ENCODE measurements at places on chromosomes 1 and 21.

DNA sequence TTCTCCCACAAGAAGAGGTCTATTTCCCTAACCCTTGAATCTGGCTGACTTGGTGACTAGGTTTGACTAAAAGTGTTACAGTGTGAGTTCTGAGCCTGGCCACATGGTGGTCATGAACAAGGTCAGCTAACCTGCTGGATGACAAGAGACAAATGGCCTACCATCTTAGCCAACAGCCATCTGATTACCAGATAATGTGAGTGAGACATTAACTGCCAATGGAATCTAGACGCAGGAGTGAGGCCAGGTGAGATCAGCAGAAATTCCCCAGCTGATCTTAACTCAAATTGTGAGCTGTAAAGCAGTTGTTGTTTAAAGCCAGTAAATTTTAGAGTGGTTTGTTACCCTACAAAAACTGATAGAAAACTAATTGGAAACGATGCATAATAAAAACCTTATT, 320.0 kb downstream of the BRINP2 start:
- DNase-seq = no peak

DNA sequence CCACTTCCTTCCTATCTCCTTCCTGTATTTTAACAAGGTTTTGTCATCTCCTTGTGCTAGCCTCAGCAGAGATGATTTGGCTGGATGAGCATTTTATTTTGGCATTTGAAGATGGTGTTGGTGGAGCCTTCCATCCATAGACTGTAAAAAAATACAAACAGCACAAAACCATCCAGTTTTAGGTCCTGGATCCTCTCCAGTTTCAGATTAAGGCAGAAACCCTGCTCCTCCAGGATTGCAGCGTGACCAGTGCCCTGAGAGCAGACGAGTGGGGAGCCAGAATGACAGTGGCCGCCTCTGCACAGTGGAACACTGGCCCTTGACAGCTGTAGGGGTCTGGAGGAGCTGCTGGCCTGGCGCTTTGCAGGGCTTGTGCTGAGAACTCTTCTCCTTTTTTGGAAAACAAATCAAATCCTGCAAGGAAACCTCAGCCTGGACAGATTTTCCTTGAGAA, 72.2 kb upstream of the GADD45A start:
- DNase-seq = no peak

GRCh38 chr1:30700528-30701257, 22.7 kb downstream of the MATN1 start:
- no peak for DNase-seq

DNA sequence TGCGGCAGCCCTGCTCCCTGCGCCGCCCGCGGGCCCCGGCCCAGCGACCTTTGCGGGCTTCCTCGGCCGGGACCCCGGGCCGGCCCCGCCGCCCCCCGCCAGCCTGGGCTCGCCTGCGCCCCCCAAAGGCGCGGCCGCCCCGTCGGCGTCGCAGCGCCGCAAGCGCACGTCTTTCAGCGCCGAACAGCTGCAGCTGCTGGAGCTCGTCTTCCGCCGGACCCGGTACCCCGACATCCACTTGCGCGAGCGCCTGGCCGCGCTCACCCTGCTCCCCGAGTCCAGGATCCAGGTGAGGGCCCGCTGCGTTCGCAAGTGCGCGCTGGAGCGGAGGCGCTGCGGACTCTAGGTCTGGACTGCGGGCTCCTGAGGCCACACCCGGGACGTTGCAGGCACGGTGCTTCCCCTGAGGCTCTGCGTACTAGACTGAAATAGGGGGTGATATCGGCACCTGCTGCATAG, 351 bp downstream of the MIXL1 start:
- DNase-seq = no peak

GRCh38 chr1:8552820-8553397, 235.0 kb downstream of the SLC45A1 start:
- DNase-seq = no peak

DNA sequence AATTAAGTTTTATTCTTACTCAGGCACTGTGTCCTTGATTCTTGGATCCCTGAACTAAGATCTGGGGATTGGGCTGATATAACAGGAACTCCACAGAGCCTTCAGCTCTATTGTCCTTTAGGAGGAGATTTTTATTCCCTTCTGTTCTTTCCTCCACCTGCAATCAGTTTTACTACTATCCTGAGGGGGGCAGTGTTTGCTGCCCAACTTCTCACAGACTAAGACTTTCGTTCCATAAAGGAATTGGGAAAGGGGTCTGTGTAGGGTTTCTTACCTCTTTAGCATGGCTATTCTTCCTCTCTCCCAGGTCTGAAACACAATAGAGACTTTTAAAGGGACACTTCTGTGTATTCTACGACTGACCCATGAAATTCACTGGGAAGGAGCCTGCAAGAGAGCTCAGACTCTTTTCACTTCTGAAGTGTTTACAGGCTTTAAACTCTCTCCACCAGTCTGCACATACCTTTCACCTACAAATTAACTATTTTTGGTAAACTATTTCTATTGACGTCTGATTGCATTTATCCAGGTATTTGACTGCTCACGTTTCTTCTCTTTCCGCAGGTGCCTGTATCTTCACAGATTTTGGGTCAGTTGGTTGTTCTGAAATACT, 103.3 kb upstream of the DEPDC1 start:
- peak; percentile 4 for DNase-seq

DNA sequence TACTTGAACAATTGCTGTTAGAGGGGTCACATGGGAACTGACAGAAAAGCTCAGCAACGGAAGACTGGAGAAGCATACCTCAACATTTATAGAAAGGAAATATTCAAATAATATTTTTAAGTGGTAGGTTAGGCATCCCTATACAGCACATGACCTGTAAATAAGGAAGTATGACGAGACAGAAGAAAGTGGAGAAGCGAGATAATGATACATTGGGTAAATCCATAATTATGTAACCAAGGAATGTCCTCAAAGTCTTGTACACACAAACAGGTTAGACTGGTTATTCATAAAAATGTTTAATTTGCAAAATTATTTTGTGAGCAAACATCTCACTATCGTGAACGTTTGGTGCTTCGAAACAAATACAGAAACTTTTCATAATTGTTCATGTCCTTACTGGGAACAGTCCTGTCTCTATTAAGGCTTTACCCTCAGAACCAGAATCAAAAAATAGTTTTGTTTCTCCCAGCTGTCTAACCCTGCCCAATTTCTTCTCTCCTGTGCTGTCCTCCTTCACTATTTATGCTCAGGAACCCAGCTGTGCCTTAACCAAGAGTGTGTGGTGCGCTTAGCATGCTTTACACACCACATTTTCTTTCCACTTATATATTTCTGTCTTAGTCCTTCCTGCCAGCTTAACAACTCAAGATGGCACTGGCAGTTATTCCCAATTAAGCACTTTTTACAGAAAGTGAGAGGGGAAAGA, 10.2 kb downstream of the KMO start:
- no peak for DNase-seq

DNA sequence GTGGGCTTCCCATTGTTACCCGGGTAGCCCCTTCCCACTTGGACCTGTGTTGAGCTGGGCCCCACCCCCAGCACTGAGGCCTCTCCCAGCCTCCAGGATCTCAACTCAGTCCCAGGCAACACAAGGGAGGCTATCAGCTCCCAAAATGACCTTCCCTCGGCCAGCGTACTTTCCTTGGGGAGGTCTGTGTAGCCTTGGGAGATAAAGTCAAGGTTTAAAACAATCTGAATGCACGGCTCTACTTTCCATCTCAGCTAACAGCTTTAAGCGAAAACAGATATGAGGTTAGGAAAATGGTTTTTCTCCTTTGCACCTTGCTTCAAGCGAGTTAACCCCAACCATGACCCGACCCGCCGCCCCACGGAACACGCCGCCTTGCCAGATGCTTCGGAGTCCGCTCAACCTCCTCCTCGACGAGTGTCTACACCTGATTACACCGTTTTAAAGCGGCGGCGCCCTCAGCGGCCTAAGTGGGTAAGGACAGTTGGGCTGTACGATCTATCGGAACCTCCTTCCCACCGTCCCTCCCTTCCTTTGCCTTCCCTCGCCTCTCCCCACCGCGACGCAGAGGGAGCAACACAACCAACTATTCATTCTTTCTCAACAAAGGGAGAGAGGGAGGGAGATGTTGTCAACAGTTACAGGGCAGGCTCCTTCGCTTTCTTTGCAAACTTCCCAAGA, 1.1 kb downstream of the BCAR3 start:
- DNase-seq = peak; percentile 52

DNA sequence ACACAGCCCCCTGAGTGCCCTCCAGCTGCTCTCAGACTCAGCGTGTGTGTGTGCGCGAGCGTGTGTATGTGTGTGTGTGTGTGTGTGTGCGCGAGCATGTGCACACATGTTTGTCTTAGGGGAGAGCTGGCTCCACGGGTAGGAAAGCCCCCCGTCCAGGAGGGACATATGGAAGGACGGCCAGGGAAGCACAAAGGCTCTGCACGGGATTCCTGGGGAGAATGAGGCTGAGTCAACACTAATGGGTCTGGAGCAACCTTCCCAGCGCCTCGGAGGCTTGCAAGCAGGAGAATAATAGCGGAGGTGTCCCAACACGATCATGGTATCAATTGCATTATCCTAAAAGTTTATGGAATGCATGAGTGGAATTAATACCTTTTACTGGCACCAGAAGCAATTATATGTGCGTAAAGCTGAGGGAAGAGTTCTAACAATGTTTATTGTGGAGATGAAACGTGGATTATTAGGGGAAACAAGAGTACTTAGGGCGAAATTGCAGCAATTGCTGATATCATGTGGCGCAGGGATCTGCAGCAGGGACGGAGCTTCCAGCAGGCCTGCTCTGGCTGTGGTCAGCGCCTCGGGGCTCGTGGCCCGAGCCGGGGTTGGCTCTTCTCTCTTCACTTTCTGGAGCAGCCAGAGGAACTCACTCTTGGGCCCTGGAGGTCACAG, 40.3 kb upstream of the CCDC27 start:
- DNase-seq = no peak

GRCh38 chr1:173161510-173162221, 45.5 kb downstream of the TNFSF4 start:
- DNase-seq = no peak

DNA sequence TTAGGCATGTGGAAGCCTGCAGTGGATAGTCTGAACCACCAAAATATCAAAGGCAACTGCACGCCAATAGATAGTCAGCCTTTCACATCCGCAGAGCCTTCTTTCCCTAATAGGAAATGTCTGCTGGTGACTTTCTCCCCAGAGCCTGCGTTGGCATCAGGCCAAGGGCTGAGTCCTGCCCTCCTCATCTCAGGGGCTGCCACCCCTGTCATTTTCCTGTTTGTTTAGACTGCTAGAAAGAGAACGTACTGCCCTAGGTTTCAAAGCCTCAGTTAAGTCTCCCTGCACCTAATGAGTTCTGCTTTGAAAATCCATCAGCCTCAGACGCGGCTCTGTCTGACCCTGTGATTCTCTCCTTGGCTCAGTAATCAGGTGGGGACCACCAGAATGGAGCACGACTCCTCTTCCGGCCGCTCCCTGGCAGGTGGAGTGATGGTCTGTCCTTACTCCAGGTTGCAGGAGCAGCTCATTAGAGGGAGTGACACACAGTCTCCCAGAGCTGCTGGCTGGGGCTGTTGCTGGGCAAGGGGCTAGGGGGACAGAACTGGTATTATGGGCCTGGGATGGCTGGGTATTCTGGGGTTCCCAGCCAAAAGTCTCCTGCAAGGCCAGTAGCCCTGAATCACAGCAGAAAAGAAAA, 27.3 kb downstream of the STUM start:
- no peak for DNase-seq

GRCh38 chr21:42474043-42474831, 21.8 kb downstream of the RSPH1 start:
- DNase-seq = no peak

DNA sequence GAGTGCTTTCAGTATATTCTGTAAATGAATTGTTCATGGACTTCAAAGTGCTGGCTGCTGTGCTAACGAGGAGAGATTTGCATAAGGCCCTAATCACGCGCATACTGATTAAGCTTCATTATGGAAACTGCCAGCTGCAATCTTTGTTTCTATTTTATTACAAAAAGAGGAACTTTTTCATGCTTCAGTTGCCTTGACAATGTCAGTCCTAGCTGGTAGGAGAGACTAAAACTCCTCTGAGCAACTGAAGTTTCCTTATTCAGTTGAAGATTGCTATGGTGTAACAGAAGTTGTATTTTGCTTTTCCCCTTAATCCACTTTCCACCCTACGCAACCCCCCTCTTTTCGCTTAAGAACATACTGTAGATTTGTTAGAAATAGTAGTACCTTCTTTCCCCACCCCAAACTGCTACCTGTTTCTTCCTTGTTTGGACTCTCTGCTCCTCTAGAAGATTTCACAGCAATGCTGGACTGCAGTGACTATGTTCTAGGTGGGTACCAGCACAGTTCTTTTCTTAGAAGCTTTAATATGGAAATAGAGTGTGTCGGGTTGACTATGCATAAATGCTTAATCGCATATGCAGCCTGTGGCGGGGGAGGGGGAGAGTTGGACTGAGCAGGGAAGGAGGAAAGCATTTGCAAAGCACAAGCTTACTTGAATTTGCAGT, 108.3 kb downstream of the POU2F1 start:
- DNase-seq = no peak

GRCh38 chr1:55047611-55048010, 8.3 kb downstream of the PCSK9 start:
- no peak for DNase-seq

GRCh38 chr1:43653339-43653738, 3.4 kb downstream of the KDM4A start:
- DNase-seq = no peak

DNA sequence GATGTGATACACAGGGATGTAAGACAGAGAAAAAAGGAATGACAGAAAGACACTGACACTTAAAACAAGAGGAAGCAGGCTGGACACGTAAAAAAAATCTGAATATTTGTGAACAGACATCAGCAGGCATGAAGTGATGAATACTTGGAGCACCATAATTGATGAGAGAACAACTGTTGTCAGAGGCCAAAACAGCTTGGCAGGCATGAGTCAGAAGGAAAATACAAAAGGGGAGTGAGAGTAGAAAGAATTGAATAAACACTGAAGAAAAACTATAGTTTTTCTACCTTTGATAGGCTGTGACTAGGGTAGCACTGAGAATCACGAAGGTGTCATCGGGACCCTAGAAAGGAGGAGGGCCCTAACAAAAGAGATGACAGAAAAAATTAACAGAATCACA, 21.6 kb upstream of the GUCA2A start:
- no peak for DNase-seq

DNA sequence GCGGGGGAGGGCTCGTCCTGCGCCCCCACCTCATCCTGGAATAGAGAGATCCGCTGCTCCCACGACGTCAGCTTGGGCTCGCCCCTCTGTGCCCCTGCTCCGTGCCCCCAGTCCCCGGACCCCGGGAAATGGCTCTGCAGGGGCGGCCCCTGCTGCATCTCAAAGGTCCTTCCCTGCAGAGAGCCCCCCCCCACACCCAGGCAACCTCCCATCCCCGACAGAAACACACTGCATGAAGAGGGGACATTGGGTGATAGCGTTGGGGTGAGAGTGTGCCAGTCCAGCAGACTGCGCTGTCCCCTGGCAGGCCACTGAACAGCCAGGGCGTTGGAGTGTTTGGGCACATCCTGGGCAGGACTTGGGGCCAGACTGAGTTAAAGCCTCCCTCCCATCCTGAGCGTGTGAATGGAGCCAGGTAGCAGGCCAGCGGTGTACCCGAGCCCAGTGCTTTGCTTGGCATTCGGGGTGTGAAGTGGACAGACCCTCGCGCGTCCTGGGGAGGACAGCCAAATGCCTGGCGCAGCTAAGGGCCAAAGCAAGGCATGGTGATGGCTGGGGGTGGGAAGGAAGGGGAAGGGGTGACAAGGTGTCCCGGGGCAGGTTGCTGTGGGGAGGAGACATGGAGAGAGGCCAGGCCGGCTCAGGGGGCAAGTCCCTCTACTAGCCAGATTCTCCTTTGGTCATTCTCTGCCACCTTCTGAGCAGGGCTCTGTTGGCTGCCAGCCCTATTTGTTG, 633 bp upstream of the ETNK2 start:
- DNase-seq = no peak

- DNase-seq = no peak
These were observed 4.3 kb downstream of the TP73 start for GRCh38 chr1:3656450-3657095.

Data from SK-N-DZ (cell line).